ENCODE measurements at places on chromosomes 11 and 22.

GRCh38 chr11:18849406-18849805, 57.8 kb upstream of the PTPN5 start:
- no peak for DNase-seq

- DNase-seq, result no peak
Observed at GRCh38 chr11:76599041-76600013, 71.2 kb downstream of the LRRC32 start.

DNA sequence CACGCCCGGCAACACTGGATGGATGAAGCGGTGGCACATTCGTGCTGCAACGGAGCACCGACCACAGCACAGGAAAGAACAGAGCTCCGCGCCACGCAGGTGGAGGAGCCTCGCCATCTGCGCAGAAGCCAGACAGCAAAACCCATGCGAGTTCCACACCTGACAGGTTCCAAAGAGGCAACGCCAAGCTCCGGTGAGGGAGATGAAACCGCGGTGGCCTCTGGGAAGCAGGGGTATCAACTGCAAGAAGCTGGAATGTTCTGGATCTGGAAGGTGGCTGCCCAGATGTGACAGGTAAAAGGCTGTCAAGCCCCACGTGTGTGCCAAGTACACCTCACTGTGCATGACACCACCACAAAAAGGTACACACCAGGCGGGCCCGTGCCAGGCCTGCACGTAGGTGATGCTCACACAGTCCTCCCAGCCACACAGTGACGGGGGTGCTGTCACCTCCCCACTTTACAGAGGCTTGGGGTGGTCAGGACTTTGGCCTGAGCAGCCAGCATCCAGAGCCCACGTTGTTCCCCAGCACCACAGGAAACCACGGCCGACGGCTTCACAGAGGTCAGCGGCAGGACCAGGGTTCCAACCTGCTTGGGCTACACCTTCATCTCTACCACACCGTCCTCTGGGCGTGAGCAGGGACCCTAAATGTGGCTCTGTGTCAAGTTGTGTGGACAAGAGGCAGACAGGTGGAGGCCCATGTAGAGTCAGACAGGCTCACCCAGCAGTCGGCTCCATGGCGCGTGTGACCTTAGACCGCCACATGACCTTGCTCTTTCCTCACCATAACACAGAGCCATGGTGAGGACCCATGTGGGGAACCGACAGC, 19.7 kb upstream of the EFCAB6 start:
- no peak for DNase-seq

DNA sequence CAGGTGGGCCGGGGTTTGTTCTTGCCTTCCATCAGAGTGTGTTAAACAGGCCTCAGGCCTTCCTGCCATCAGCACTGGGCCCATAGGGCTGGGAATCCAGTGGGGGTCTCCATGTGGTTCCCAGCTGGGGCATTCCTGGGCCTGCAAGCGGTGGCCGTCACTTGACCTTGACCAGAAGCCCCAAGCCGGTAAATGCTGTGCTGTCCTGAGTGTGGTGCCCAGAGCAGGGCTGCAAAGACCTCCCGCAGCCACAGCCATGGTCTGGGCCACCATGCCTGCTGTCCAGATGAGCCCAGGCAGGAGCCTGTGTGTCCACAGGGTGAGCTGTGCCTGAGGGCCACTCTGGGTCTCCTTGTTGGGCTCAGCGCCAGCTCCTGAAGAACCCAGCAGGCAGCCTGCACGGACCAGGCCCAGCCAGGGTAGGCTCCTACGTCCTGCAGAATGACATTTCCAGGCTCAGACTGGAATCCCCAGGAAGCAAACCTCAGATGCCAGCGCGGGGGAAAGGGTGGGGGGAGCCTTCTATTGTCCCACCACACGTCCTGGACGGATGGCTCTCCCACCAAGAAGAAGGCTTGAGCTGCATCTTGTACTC, 117.3 kb downstream of the KCNQ1OT1 start:
- DNase-seq, result no peak

- peak; percentile 3 for DNase-seq
Observed at GRCh38 chr11:10076458-10077141, 217.4 kb downstream of the SBF2 start.

- peak; percentile 31 for DNase-seq
Observed at GRCh38 chr11:3614742-3615171, 27.0 kb downstream of the ART5 start.

GRCh38 chr11:108733479-108734116, 68.7 kb downstream of the DDX10 start:
- no peak for DNase-seq

- DNase-seq, result no peak
Observed at GRCh38 chr11:120108154-120108784, 29.6 kb downstream of the TRIM29 start.

- no peak for DNase-seq
Observed at GRCh38 chr22:45242778-45243191, 2.1 kb upstream of the KIAA0930 start.

- no peak for DNase-seq
Observed at GRCh38 chr11:18791207-18791968, at the start of gene PTPN5. TSS of gene PTPN5 (minus strand) at chr11:18791798. CDS start at chr11:18771958, 19,840 bp downstream.

DNA sequence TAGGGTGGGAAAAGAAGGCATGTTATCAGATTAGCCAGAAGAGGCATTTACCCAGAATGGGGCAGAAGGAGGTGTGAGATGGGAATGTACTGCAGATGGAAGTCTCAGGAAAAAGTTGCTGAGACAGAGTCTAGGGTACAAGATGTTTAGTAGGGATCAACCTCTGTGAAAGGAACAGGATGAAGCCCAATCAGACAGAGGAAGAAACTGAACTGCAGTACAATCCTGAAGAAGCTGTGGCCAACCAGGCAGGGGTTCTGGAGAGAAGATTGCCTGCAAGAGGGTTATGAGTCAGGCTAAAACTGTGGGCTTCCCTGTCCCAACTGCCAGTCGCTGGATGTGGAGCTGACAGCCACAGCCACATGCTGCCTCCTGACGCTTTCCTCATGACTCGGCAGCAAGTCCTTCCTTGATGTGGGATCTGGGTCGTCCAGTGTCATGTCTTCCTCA, 64.0 kb downstream of the CWC15 start:
- DNase-seq, result no peak

DNA sequence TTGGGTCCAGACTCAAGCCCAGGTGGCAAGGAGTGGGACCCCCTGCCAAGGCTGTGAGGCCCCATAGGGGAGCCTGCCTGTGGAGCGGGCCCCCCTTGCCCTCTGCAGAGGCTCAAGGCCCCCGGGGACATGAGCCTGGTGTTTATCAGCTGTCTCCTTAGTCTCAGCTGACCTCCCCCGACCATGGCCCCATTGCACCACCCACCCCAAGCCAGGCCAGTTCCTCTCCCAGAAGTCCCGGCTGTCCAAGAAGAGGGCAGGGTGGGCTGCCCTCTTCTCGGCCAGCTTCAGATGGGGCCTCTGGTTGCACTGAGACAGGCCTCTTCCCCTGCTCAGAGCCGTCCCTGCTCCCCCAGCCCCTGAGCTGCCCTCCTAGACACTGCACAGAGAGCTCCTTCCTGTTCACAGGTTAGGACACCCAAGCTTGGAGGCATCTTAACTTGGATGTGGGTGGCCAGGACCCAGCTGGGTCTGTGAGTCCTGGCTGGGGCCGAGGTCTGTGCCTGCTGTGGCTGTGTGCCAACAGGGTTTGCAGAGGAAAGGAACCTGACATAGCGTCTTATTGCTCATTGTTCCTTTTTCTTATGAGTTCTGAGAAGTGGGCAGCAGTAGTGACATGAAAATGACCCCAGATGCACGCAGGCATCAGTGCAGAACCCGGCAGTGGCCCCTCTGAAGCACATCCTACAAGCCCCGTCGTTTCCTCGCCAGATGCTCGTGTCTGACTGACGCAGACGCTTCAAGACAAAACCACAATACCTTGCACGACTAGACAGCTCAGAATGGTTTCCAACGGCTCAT, 5.4 kb downstream of the TRABD start:
- DNase-seq, result peak; percentile 81

DNA sequence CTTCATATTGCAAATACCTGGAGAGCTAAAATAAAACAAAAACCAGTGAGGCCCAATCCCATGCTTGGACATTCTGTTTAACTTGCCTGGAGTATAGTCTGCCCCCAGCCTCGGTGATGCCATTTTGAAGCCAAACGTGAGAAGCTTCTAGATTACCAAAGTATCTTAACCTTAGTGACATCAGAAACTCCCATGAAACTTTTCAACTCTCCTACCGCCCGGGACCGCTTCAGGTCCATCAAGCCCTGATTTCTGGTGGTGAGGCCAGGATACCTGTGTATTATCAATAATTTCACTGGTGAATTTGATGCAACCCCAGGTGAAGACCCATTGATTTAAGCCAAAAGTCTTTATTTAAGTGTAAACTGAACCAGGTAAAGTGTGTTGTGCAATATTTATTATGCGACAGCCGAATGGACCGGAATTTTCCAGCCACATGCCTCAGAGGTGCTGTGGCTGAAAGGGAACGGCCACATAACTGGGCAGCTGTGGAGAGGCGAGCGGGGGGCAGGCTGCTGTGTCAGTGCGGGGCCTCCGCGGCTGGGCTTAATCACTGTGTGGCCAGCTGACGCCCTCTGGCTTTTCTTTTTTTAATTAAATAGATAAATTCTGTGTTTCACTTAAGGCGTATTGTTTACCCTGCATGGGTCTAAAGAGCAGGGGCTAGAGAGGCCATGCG, 385.5 kb upstream of the B3GAT1 start:
- DNase-seq, result no peak

- no peak for DNase-seq
Observed at GRCh38 chr22:37790234-37790633, 17.5 kb upstream of the GCAT start.

DNA sequence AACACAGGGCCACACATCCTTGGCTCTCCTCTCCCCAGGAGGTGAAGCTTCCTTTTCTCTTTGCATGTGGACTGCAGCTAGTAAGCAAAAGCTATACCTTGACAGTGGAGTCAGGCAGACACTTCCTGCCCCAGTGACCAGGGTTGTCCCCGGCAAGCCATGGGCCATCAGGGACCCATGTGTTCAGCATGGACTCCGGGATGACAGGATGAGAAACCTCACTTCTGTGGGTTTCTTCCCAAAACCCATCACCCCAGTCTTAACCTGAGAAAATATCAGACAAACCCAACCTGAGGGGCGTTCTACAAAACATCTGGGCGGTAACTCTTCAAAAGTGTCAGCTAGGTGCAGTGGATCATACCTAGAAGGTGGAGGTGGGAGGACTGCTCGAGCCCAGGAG, 40.2 kb downstream of the GNB1L start:
- DNase-seq, result no peak

GRCh38 chr22:47588578-47588960, 826.1 kb downstream of the TBC1D22A start:
- no peak for DNase-seq

DNA sequence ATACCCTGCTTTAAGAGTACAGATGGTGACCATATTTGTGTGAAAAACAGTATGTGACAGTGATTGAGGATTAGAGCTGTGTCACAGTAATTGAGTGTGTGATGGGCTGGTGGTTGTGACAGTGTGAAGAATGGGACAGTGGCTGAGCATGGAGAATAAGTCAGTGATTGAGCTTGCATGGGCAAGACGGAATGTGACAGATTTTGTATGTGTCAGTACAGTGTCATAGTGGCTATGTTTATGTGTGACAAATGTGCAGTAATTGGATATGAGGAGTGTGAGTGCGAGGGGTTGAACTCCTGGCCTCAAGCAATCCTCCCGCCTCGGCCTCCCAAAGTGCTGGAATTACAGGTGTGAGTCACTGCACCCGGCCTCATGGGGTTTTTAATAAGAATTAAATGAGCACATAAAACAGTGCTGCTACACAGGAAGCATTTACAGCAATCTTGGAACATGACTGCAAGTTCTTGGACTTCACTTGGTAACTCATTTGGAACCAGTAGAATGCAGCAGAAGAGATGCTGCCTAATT, 583 bp upstream of the RRAS2 start:
- DNase-seq, result no peak

GRCh38 chr11:75504501-75504900, 21.2 kb downstream of the GDPD5 start:
- no peak for DNase-seq

DNA sequence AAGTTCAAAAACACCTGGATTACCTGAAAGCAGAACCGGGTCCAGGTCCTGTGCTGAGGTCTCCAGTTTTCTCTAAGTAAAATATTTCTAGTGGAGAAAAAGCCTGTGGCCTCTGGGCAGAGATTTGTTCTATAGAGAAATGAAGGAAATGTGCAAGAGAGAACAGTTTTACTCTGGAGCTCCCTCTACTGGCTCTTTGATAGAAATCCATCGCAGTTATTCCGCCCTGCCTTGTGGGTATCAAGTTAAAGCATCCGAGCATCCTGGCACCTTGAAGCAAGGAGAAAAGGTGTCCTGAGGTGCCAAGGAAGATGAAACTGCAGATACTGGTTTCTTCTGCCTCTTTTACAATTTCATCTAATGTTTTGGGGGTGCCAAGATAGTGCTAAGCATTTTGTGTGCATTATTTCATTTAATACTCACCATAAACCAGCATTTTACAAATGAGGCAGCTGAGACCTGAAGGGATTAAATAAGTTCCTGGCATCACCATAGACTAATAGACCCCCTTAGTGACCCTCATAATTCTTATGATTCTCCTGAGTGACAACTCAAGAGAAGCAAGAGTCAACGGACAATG, 113.1 kb upstream of the HSD17B12 start:
- no peak for DNase-seq
